Stimulated activated CD4-positive, alpha-beta T cell treated with anti-CD3 and anti-CD28 coated beads, Interleukin-15, amount 100 ng/mL, for 48 hours (primary cell): ENCODE measurements at places on chromosomes 2 and 18.
A peak's percentile ranks its signal among the peaks of the same experiment; 100 is the strongest.

GRCh38 chr2:32061430-32061829 lies 1.9 kb upstream of the SPAST start:
- DNase-seq: no peak

- no peak for DNase-seq
These were observed 42.7 kb upstream of the TAF1B start for GRCh38 chr2:9800639-9800974.

DNA sequence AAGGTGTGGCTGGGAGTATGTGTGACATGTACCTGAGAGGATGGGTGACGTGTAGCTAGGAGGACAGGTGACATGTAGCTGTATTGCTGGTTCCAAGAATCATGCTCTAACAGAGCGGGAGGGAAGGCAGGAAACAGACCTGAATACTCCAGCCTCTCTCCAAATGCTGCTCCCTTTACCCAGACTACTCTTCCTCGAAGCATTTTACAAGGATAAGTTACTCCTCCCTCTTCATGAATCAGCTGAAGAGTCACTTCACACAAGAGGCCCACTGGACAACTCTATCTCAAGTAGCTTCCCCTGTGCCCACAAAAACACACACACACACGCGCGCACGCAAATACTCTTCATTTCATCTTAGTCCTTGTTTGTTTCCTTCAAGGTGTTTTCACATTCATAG lies 52.6 kb upstream of the KIDINS220 start:
- DNase-seq: no peak

GRCh38 chr2:3042601-3043585 lies 334.7 kb downstream of the EIPR1 start:
- no peak for DNase-seq

- no peak for DNase-seq
These were observed 69.4 kb upstream of the TTC27 start for GRCh38 chr2:32558492-32558891.

GRCh38 chr18:56563568-56563967 lies 74.8 kb downstream of the TXNL1 start:
- DNase-seq: no peak

DNA sequence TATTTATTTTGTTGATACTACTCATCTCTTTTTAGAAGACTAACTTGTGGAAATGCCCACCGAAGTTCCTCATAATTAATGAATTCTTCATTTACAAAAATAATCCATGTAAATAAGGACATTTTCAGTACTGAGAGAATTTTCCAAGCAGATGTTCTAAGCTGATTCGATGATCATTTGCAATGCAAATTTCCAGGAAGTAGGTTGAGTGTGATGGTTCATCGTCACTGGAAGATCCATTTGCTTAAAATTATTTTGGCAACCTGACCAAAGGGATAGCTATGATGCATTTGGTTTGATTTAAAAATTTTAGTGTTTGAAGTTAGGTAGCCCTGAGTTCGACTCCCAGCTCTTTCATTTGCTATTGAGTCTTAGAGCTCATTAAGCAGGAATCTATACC lies 257.3 kb upstream of the RASGRP3 start:
- no peak for DNase-seq

DNA sequence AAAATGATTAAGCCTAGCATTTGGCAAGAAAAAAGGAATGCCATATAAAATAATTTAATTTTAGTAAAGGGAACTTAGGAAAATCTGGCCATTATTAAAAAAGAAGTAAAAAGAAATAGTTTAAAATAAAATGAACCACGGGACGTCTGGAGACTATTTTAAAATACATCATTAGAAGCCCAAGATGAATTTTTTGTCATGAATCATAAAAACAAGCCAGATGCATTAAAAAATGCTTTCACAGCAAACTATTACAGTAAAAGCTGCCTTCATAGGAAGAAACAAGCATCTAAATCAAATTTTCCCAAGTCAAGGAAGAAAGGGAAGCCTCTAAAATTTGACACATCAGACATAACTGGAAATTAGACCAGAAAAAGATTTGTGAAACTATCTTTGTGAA lies 33.0 kb downstream of the COL5A2 start:
- no peak for DNase-seq

GRCh38 chr2:185144159-185144919 lies 546.0 kb downstream of the ZNF804A start:
- no peak for DNase-seq

DNA sequence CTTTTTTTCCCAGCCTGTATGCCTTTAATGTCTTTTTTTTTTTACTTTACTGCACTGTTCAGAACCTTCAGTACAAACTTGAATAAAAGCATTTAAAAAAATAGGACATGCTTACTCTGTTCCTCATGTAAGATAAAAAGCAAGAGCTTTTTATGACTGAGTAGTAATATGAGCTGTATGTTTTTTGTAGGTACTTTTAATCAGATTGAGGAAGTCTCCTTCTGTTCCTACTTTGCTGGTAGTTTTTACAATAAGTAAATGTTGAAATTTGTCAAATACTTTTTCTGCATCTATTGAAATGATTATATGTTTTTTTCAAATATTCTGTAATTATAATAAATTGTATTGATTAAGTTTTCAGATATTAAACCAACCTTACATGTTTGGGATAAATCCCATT lies 189.8 kb downstream of the FAM210A start:
- no peak for DNase-seq

GRCh38 chr18:72859088-72859487 lies 8.7 kb downstream of the NETO1 start:
- DNase-seq: no peak

- DNase-seq: no peak
These were observed 324.0 kb downstream of the PARD3B start for GRCh38 chr2:204869132-204869823.

- DNase-seq: no peak
These were observed 110.5 kb downstream of the ZFP36L2 start for GRCh38 chr2:43115881-43116280.

GRCh38 chr18:45733535-45733934 lies 9.6 kb downstream of the SLC14A1 start:
- DNase-seq: no peak

- peak; percentile 14 for DNase-seq
These were observed 17.4 kb downstream of the FBLN7 start for GRCh38 chr2:112155331-112156151.

DNA sequence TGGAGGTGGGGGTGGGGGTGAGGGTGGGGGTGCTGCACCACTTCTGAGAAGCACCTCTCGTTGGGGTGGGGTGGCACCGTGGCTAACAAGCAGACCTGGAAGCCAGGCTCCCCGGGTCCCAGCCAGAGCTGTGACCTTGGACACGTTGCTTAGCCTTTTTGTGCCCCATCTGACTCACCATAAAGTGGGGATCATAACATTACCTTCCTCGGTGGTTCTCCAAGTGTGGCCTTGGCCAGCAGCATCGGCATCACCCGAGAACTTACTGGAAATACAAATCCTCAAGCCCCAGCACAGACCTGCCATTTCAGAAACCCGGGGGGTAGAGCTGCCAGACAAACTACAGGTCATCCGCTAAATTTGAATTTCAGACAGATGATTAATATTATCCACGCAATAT lies 58.7 kb upstream of the SLC66A3 start:
- no peak for DNase-seq

DNA sequence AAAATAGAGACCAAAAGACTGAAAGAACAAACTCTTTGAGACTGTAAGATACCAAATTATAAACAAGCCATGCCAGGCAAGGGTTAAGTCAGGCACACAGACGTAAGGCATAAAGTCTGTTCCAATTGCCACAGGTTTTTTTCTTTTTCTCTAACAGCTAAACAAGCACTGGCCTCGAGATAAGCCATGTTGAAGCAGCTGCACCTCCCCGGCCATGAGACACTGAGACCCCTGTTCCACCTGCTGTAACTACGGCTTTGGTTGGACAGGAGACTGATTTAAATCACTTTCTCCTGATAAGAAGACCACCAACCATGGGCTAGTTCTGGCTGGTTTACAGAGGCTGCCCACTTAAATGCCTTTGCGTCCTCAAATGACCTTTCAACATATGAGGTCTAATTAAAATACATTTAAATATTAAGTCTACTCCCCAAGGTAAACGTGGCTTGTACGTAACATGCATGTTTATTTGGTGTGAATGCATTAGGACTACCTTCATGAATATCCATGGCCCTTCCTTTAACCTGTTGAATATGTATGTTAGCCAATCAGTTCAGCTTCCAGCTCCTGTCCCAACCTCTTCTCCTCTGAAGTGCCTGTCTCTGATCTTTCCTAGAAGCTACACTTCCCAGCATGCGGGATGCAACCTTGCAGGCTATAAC lies 117.2 kb downstream of the CMPK2 start:
- no peak for DNase-seq
